ENCODE measurements at places on chromosomes 12 and 14.

DNA sequence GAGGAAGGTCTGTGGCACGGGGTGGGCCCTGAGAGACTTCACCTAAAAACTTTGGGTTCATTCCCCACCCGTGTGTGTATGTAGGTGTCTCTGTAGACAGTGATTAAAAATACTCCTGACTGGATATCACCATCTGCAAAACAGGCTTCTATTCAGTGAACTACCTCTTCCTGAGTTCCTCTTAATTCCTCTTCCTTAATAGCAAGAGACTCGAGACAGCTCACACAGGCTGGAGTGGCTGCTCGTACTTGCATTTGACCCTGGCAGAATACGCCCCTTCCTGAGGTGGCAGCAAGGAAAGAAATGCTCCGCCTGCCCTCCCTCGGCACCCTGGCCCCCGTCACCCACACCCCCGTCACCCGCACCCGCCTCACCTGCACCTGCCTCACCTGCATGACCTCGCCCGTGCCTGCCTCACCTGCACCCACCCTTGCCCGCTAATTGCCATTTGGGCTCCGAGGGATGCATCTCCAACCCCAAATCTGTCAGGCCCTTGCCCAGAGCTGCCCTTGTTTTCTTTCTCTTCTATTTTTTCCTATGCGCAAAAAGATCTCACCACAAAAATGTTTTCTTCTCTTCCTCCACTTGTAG lies 90.0 kb downstream of the FBXL14 start:
- no peak for DNase-seq

- DNase-seq: no peak
These were observed 991 bp downstream of the FBXL14 start for GRCh38 chr12:1593174-1594005.

DNA sequence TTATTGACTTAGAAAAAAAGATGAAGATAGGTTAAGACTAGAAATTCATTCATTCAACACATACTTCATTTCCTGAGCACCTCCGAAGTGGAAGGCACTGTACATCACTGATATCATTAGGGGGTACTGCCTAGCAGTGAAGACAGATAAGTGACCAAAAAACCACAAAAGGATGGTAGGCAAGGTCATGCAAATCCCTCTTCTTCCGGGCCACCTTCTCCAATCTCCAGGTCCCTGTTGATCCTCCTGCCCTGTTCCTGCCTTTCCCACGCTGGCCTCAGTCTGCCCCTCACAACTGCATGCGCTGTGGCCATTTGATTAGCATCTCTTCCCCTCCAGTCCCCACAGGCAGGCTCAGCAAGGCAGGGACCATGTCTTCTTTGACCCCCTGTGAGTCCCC lies 60.8 kb downstream of the SETD3 start:
- DNase-seq: no peak

- DNase-seq: peak; percentile 34
These were observed 10.5 kb downstream of the RASSF9 start for GRCh38 chr12:85825746-85826145.

GRCh38 chr12:11652351-11653040 lies 3.0 kb downstream of the ETV6 start:
- no peak for DNase-seq

DNA sequence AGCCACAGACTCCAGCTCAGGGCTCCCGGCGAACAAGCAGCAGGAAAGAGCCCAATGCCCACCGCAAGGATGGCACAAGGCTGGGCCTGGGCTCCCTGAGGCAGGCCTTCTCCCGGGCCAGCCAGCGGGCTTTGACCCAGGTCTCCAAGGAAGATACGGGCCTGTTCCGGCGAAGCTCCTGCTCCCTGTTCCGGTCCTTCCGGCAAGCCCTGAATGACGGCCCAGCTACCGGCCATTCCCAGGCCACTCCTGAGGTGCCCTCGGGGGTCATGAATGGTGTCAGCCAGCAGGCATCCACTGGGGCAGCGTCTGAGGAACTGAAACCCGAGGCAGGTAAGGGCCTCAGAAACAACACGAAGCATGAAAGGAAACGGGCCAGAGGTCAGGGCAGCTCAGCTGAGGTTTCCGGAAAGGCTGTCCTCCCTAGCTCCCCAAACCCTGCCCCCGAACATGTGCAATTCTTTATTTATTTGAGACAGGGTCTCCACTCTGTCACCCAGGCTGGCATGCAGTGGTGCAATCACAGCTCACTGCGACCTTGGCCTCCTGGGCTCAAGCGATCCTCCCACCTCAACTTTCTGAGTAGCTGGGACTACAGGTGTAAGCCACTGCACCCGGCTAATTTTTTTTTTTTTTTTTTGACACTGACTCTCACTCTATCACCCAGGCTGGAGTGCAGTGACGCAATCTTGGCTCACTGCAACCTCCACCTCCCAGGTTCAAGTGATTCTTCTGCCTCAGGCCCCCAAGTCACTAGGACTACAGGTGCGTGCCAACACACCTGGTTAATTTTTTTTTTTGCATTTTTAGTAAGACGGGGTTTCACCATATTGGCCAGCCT lies 6.0 kb downstream of the EXOC3L4 start:
- DNase-seq: no peak

GRCh38 chr14:66003082-66003730 lies 483.0 kb upstream of the CCDC196 start:
- no peak for DNase-seq

DNA sequence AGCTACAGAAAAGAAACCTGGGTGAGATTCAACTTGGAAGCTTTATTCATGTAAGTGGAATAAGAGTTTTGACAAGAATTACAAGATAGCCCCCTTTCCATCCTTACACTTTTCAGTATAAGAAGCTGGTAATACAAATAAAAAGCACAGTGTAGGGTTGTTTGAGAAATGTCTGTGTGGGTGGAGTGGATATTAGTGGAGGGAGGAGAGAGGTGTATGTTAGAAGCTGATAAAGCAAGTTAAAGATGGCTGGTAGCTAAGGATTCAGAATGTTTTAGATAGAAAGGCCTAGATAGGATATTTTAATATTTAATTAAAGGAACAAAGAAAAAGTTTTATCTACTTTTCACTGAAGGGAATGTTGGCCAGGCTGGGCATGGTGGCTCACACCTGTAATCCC lies 12.5 kb downstream of the CFAP54 start:
- no peak for DNase-seq

- DNase-seq: no peak
These were observed 2.6 kb upstream of the C12orf76 start for GRCh38 chr12:110050927-110051326.

DNA sequence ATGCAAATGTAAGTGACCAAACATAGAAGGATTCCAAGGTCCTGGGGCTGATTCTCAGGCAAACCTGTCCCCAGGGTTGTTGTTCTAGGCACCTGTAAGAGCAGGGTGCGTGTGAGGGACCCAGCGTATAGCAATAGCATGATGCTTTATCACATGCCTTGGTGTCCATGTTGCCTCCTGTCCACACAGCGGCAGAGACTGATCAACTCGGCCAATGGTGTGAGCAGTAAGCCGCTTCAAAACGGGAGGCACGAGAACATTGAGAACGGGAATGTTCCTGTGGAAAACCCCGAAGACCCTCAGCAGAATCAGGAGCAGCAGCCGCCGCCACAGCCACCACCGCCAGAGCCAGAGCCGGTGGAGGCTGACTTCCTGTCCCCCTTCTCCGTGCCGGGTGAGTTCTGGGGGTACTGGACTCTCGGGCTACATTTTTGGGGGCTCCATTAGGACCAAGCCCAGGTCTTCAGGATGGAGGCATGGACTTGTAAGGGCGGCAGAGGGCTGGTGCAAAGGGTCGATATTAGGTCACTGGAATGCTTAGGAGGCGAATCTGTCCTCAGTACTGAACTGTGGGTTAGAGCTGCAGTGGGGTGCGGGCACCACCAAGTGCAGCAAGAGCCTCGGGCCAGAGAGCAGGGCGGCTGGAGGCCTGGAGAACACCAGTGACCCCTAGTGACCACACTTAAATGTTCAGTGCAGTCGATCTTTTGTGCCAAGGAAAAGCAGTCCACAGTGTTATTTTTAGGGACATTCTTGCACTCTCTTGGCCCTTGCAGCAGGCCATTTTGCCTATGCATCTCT lies 57.2 kb upstream of the RIN3 start:
- DNase-seq: no peak

GRCh38 chr12:51926064-51926632 lies 18.8 kb downstream of the ACVRL1 start:
- DNase-seq: no peak

DNA sequence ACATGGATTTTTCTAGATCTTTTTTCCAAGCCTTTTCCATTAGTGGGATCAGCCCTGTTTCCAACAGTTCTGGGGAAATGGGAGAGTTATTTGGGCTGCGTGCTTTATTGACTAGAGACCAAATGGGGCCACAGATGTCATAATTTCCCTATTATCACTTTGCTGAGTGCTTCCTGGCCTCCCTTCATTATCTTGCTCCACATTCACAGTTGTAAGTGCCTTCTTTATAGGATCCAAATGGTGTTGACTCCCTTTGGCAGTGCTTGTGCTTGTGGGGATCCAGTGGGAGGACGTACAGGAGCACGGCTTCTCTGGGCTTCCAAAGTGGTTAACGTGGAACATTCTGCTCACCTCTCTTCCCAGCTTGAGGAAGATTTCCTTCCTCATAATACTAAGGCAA lies 141.0 kb upstream of the RMST start:
- no peak for DNase-seq

All from NCI-H1436 (cell line).